ENCODE measurements at places on chromosomes 2 and 18. TPM values are rescaled to one million over a fixed set of nuclear protein-coding genes. Genes with fewer than 3 reads are reported as not detected.

Gene GREB1
- 0.85 TPM for total RNA-seq

Gene GAD1
- not detected for total RNA-seq

Gene ZFP36L2
- total RNA-seq, result 418 TPM

Gene TDRD15
- total RNA-seq, result 0.33 TPM

Gene SIGLEC15
- not detected for total RNA-seq

Gene SCN1A
- not detected for total RNA-seq

Gene SPP2
- total RNA-seq, result not detected

Gene BMPR2
- 17.8 TPM for total RNA-seq

Gene HIBCH
- 21.6 TPM for total RNA-seq

Gene ERFE
- total RNA-seq, result 4.8 TPM

Gene MAPRE3
- 4.2 TPM for total RNA-seq

Gene METTL21A
- total RNA-seq, result 11.0 TPM

Gene LYPD6B
- total RNA-seq, result not detected

Gene RBM44
- 5.0 TPM for total RNA-seq

Gene CD302
- 5.1 TPM for total RNA-seq

Gene RAMP1
- 11.0 TPM for total RNA-seq

Gene CPO
- total RNA-seq, result not detected

Gene FAM124B
- total RNA-seq, result 1.9 TPM

Gene NYAP2
- total RNA-seq, result not detected

Gene PIKFYVE
- 38.9 TPM for total RNA-seq

Gene BOLL
- not detected for total RNA-seq

Gene ST3GAL5
- total RNA-seq, result 66.1 TPM

Gene GAREM2
- 7.1 TPM for total RNA-seq

Gene C2orf69
- 11.8 TPM for total RNA-seq

Gene OSR1
- total RNA-seq, result not detected

Gene CYTIP
- total RNA-seq, result 363 TPM

Gene BMP10
- not detected for total RNA-seq

Gene NPPC
- not detected for total RNA-seq

Gene RGPD4
- total RNA-seq, result 0.21 TPM

Gene TUBA3E
- not detected for total RNA-seq

Gene LMAN1
- total RNA-seq, result 57.6 TPM

Gene FAM110C
- total RNA-seq, result 3.6 TPM

Gene MXD1
- 112 TPM for total RNA-seq

Gene FIGN
- not detected for total RNA-seq

Gene VRK2
- total RNA-seq, result 25.0 TPM

Gene RAPH1
- total RNA-seq, result 1.5 TPM

Gene IFT172
- 30.7 TPM for total RNA-seq

Gene FSHR
- total RNA-seq, result not detected

Gene STPG4
- total RNA-seq, result 0.21 TPM

Gene HOXD13
- total RNA-seq, result not detected

Gene DHRS9
- total RNA-seq, result 2.4 TPM

Gene APCDD1
- 0.13 TPM for total RNA-seq

Gene CDK5R2
- not detected for total RNA-seq

Gene LRP1B
- total RNA-seq, result not detected

Gene INPP1
- 9.6 TPM for total RNA-seq

Gene CCDC68
- not detected for total RNA-seq

Gene C2orf78
- total RNA-seq, result not detected

Gene ARHGEF33
- total RNA-seq, result 0.27 TPM

Gene UGT1A6
- total RNA-seq, result not detected

Gene CGREF1
- not detected for total RNA-seq
